ENCODE measurements at places on chromosomes 5 and 9.

DNA sequence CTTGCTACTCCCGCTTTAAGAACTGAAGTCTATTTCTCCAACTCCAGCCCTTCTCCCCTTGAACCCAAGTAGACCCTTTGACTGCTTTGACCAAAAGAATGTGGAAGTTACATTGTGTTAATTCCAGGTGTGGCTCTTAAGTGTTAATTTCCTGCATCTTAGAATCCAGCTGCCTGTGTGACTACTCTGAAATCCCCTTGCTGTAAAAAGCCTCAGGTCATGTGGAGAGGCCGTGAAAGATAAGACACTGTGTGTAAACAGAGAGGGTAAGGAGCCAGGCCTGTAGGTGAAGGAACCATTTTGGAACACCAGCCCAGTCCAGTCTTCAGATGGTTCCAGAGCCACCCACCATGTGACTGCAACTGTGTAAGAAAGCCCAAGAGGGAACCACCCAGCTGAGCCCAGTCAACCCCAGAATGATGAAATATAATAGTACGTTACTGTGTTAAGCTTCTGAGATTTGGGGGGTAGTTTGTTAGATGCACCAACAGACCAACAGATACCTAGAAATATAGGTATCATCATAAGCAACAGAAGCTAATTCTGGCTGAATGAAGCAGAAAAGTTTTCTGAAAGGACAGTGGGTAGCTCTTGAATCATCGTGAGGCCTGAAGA is 59.4 kb upstream of the CCDC112 start:
- DNase-seq, result no peak

GRCh38 chr9:107929443-107929842 is 439.9 kb upstream of the KLF4 start:
- no peak for DNase-seq

DNA sequence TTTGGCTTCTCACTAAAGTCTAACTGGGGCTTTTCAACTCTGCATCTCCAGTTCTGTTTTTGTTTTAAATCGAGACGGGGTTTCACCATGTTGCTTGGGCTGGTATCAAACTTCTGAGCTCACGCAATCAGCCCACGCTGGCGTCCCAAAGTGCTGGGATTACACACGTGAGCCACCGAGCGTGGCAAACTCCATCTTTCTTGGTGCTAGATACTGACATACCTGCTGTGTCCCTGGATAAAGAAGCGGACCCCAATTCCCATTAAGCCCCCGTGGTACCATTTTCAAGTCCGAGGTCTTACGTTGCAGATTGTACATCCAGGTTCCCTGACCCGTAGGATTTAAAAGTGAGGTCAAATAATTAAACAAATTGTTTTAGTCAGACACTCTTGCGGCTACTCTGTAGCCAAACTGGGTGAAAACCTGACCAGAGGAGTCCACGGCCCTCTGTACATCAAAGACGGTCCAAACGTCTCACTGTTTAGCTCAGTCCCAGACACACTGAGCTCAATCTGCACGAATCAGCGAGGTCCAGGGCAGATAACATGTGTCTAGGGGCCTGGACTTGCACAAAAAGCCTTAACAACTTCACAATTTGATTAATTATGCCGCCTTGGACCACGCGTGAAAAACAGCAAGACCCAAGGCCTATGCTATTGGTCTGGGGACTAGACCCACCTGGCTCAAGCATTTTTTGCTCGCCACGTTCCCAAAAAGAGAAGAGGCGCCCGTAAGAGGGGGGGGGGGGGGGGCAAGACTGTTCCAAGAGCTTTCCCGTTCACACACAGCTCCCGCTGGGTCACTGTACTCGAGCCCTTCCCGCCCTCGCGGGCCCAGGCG is 727 bp upstream of the DNAJA1 start:
- DNase-seq, result no peak

DNA sequence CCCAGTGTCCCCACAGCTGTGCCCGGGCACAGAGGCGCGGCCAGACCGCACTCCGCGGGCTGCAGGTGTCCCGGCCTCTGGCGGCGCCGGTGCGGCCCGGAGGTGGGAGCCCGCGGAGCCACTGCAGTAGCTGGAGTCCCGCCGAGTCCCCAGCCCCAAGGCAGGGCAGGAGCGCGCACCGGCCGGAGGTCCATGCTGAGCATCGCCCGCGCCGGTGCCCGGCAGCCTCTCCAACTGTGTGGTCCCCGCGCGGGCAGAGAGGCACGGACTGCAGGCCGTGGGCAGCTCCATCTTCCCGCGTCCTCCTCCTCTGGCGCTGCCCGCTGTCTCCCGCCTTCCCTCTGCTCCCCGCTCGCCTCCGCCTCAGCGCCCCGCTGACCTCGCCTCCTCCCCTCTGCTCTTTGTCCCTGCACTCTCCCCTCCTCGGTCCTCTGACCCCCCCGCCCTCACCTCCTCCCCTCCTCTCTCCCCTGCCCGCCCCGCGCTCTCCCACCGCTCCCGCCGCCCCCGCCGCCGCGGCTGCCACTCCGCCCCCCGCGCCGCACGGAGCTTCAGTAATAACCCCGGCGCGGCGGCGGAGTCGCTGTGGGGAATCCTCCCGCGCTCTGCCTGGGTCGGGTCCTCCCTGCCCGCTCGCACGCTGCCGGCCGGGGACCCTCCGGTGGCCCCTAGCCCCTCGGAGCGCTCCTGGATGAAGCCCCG is at the start of gene ADAMTS16:
Gene ADAMTS16, plus strand, starts transcription at position 554 of the 702 bp plus-strand sequence. Its CDS starts 138 bp downstream, at position 692.
- DNase-seq, result no peak

- DNase-seq, result no peak
Measured at GRCh38 chr9:20732118-20732517, 48.1 kb downstream of the FOCAD start.

GRCh38 chr5:138824516-138824915 is 50.6 kb downstream of the LRRTM2 start:
- no peak for DNase-seq

- DNase-seq, result no peak
Measured at GRCh38 chr5:174798551-174798951, 74.2 kb downstream of the MSX2 start.

GRCh38 chr9:69645488-69645887 is 26.7 kb downstream of the APBA1 start:
- DNase-seq, result no peak

DNA sequence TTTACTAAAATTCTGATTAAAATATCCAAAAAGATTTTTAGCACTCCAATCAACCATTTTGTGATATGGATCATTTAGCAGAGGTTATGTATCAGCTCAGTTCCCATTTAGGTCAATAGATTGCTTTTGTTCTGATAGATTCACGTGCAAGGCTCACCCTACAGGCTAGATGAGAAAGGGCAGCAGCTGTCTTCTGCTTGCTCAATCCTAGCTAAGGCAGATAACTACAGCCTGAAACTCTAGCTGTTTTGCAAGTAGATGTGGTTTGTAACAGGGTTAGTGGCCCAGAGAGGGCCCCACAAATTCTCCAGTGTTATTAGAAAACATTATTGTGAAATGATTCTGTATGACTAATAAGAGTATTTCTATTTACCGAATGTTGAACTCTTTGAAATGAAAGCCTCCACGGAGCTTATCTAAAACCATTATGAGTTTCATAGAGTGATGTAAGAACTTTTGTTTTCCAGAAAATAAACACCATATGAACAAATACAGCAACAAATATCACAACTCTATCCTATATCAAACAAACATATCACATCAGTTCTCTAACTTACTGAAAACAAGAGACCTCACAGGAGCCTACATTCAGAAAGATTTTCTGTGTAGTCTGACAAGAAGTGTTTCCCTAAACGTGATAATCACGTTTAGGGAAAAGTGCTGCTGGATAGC is 841.9 kb upstream of the ACO1 start:
- no peak for DNase-seq

Measured in T-helper 2 cell (primary cell).